ENCODE measurements at places on chromosomes 2 and 18.

GRCh38 chr2:216900406-216900805 is 40.5 kb upstream of the TNP1 start:
- DNase-seq = no peak

- DNase-seq = no peak
Observed at GRCh38 chr18:70107091-70107490, 98.4 kb downstream of the RTTN start.

DNA sequence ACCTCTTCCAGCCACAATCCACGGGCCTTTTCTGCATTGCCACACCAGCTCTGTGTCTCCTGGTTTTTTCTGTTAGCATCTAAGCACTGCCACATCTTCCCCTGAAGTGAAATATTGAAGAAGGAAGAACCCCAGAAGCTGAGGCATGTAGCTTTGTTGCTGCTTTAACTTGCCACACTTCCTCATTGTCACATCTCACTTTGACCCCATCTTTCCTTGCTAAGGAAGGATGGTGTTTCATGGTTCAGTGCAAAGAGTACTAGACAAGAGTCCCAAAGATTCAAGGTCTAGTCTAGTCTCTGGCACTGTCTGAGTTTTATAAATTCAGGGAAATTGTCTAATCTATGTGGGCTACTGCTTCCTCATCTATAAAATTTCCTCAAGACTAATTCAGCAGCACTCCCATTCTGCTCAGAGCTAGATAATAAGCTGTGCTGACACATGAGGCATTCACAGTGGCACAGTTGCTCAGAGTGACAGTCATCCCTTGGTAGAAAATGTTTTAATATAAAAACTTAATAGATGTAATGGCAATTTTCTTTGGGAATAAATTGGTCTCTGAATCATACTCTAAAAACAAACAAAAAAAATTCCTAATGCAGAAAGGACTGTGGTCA is 483.0 kb upstream of the ID2 start:
- no peak for DNase-seq

DNA sequence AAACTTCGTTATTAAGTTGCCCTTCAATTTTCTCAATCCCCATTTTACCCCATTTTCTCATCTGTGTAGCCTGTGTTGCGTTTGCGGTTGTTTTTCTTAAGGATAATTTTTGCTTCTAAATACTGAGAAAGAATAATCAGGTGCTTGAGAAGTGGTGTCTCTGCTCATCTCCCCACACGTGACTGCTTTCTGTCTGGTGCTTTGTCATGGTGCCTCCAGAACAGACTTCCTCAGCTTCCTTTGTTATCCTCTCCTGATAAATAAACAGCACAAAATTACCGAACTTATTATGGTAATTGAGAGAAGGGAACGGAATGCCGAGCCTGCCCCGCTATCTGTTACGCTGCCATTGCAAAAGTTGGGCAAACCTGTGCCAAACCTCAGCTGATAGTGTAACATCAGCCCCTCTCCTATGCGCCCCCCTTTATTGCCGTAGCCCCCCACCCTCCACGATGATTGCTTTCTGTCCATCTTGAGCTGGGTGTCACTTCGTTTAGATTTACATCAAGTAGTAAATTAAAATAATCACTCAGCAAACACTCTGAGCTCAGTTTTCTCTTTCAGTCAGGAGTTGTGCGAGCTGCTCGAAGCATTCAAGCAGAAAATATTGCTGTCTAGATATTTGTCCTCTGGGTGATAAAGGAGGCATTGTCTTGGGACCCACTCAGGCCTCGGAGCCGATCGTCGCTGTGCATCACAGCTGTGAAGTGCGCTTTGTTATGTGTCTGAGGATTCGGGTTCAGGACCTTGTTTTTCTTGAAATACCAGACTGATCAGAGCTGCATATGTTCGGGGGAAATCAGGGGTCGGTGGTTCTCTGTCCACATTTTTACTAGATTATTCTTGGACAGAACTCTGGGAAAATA is 1008.5 kb upstream of the FANCL start:
- DNase-seq = no peak

DNA sequence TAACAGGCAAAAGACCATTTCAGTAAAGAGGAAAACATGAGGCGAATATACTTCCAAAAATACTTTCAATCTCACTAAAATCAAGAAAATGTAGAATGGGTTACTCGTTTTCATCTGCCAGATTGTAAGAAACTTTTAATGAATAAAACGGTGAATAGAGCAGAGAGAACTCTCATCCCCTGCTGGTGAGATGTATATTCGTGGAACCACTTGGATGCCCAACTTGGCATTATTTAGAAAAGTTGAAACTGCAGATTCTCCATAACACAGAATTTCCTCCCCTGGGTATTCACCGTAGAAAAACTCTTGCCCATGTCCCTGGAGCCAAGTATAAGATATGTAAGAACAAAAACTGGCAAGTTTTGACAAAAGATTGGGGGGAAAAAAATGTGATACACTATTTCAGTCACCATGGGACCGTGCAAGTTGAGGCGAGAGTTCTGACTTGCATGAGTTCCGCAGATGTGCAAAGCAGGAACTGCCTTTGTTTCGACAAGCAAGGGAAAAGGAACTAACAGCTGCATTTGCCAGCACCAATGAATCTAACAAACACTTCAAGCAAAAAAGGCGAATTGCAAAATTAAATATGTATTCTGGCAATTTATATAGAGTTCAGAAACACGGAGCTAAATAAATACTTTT is 14.8 kb downstream of the TIMM21 start:
- no peak for DNase-seq

DNA sequence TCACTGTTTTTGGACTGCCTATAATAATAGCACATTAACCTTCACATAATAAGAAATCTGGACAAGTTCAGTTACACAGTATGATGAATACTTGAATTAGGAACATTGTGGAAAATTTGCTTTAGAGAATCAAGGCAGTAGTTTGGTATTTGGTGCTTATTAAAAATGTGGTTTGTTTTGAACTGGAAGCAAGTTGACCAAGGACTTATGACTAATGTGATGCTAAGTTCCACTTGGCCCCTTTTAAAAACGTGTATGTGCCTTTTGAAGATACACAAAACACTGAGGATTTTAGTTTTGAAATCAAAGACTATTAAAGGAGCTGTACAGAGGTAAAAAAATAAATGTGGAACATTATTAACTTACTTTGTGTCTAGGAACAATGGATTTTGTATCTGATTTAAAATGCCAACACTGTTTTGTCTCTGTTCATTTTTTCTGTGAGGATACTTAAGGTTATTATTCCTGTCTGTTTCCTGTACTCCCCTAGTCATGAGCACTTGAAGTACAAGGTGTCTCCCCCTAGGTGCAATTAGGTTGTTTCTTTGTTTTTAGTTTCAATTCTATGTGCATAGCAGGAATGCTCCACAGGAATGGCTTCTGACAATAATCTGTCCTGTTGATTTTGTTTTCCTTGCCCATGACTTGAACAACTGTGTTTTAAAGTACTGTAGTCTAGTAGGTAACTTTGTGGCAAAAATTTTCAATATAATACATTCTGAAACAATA is 49.6 kb upstream of the PTH2R start:
- no peak for DNase-seq

GRCh38 chr2:45173513-45173912 is 164.3 kb upstream of the SIX2 start:
- no peak for DNase-seq

- no peak for DNase-seq
Observed at GRCh38 chr2:240894006-240894405, 1.9 kb downstream of the MAB21L4 start.

DNA sequence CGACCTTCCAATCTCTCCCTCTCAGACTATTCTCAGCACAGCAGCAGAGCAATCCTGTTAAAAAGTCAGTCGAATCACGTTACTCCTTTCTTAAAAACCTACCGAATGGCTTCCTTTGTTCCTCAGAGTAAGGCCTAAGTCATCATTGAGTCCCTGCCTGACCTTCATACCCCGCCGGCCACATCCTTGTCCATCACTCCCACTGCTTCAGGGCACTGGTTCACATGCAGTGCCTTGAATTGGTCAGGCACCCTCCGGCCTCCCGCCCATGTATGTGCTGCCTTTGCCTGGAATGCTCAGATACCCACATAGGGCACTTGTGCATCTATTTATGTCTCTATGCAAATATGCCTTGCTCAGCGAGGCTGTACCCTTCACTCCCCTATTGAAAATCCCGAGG is 206.4 kb downstream of the DLGAP1 start:
- no peak for DNase-seq

Data from cortex of kidney (tissue), 1 donor.